ENCODE measurements at places on chromosomes 1 and 21.

DNA sequence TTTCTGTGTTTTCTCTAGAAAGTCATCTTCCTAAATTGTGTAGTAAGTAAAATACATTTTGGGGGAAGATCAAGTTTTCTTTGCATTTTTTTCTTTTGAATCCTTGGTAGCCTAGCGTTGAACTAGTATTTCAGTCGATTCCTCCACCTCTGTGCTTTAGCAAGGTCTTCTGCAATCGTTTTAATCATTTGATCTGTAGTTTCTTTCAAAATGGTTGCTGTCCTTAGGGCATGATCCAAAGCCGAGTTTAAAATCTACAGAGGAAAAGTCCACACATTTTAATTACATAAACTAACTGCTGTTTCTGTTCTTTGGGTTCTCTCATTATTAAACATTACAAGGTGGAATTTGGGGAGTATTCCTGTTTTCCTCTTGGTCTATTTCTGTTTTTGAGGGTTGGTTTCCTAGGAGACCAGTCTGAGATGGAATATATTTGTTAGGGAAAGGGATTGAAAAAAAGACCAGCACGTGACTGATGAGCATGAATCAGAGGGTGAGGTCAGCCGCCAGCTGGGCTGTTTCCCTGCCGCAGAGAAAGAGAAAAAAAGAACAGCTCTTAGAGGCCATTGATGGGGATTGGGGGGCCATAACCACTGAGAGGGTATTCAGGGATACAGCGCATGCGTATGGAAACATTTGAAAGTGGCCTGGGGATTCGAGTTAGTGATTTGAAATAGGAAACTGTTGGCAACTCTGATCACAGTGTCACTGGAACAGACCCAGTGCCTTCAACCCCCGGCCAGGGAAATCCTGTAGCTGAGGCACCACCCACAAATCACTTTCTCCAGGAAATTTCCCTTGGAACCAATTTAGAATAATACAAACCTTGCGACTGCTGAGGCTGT lies 40.6 kb downstream of the AKNAD1 start:
- DNase-seq = peak; percentile 56

DNA sequence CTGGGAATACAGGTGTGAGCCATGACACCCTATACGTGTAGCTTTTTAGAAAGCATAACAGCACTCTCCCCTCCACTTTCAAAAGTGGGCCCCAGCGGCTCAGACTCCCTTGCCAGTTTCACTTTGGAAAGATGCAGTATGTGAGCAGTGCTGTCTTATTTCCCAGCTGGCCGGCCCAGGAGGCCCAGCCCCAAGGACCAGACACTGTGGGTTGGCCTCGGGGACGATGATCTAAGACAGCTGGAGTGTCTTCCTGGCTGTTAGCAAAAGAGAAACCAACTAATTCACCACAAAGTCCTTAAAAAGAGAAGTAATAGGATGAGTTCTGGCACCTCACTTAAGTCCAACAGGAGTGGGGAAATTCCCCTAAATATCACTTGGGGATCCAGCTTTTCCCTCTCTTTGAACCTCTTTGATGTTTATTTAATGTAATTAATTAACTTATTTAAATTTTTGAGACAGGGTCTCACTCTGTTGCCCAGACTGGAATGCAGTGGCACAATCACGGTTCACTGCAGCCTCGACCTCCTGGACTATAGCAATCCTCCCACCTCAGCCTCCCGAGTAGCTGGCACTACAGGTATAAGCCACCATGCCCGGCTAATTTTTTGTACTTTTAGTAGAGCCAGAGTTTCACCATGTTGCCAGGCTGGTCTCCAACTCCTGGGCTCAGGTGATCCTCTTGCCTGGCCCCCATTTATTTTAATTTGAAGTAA lies 17.6 kb upstream of the CLIC4 start:
- peak; percentile 76 for DNase-seq

GRCh38 chr21:46368533-46369285 lies 44.8 kb downstream of the PCNT start:
- DNase-seq = no peak

DNA sequence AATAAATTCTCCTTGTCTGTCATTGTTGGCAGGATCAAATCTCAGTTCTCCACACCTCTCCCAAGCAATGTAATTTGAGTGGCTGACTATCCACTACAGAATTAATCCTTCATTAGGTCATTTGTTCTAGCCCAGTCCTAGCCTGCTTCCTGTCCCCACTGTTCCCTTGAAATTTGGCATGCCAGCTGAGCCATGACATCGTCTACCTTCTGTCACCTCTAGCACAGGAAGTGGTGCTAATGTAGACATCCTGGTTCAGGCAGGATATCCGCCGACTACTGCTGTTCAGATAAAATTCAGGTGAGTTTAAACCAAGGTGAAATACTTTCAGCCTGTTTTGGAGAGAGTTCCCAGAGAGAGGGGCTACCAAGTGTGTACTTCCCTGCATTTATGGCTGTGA lies 5.9 kb downstream of the CHRM3 start:
- DNase-seq = no peak

- no peak for DNase-seq
These were observed 15.8 kb upstream of the C8A start for GRCh38 chr1:56838759-56839158.

DNA sequence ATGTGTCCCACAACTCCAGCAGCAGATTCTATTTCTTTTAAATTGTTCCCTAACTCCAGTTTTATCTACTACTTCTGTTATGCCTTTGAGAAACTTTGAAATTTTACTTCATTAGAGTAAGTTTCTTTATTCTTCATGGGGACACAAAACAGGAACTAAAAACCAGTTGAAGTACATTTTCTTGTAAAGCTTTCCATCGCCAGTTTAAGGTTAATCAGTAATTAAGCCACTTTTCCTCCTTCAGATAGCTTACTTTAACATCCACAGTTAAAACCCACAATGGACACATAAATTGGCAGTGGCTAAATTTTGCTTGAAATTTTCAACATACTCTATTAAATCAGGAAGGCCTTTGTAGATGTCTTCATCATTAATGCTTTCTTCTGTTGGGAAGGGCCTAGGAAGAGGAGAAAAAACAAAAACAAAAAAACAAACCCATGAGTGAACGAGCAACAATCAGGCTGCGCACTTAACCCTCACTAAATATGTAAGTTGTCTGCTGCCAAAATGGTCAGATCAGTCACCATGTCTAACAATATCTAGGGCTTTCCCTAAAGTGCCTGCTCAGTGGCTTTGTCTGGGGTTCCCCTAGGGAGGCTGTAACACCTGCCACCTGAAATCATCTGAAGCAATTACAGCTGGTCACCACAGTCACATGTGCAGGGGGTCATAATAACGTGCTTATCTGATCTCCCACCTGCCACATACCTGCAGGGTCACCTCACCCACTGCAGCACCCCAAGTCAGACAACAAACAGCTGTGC lies 187.9 kb downstream of the VAV3 start:
- no peak for DNase-seq

DNA sequence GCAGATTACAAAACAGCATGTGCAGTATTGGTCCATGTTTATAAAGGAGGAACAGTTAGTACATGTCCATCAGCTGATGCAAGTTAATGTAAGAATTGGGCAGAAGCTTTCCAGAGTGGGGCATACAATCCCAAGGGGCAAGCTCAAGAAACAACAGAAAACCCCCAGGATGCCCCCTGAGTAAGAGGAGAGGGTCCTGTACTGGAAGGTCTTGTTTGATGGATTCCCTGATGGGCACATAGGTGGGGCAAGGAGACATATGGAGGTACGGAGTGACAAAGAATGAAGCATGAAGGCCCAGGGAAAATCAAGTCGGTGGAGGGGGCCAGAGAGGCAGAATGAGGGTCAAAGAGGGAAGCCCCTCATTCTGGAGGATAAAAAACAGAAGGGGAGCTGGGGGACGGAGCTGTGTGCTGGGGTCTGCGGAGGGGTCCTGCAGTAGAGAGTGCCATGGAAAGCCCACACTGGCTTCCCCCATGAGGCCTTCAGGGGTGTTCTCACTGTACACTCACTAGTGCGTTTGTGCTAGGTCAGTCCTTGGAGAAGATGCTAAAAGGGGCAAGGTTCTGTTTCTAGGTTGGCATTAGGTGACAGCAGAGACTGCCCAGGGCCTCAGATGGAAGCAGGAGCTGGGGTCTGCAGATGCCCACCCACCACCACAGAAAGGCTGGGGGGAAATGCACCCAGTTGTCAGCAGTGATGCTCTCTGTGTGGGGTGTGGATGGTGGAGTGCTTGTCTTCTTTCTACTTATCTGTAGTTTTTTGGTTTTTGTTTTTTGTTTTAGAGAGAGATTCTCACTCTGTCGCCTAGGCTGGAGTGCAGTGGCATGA lies 12.5 kb upstream of the MATN1 start:
- no peak for DNase-seq
